ENCODE measurements at places on chromosomes 2 and 18.

GRCh38 chr2:25098056-25098455 is 56.2 kb downstream of the EFR3B start:
- DNase-seq = no peak

- no peak for DNase-seq
Observed at GRCh38 chr2:217521820-217522219, 481.0 kb downstream of the TNS1 start.

- peak; percentile 79 for DNase-seq
Observed at GRCh38 chr2:15560988-15561573, at the start of gene NBAS. TSS of gene NBAS (minus strand) at chr2:15561334. CDS start at chr2:15561304, 30 bp downstream.

GRCh38 chr2:158726911-158727592 is 68.1 kb upstream of the DAPL1 start:
- peak; percentile 23 for DNase-seq

- no peak for DNase-seq
Observed at GRCh38 chr2:154392256-154392655, 306.2 kb upstream of the KCNJ3 start.

DNA sequence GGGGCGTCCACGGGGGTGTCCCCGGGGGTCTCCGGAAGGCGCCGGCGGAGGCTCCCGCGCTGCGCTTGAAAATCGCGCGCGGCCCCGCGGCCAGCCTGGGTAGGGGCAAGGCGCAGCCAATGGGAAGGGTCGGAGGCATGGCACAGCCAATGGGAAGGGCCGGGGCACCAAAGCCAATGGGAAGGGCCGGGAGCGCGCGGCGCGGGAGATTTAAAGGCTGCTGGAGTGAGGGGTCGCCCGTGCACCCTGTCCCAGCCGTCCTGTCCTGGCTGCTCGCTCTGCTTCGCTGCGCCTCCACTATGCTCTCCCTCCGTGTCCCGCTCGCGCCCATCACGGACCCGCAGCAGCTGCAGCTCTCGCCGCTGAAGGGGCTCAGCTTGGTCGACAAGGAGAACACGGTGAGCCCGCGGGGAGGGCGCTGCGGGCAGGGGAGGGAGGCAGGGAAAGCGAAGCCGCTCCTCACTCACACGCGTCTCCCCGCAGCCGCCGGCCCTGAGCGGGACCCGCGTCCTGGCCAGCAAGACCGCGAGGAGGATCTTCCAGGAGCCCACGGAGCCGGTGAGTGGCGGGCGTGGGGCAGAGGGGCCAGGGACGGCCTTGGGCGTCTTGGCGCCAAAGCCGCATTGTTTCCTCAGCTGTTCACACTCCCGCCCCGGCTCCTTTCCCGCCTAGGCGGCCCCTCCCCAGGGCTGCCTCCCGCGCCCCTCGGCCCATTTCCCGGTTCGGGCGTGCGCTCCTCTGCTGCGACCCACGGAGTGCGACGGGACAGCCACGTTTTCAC is at the start of gene RRM2:
RRM2 (plus strand) TSS at position 240 of the 781 bp plus-strand sequence; CDS start at position 300, 60 bp downstream.
- DNase-seq = peak; percentile 19

DNA sequence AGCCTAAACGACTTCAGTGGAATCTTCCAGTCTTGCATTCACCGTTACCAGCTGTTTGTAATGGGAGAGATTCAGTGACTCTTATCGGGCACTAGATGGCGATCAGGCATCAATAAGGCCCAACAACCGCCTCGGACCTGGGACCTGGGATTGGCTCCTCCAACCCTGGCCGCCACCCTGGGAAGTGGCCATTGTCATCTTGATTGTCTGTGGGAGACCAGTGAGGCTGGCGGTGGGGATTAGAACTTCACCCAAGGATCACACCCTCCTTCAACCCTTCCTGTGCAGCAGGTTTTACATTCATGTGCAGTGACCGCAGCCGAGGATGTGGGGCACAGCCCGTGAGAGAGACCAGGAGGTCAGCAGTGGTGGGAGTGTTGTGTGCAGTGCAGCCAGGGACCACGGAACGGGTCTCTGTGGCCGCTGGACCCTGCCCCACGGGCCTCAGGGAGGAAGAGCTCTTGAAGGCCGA is 85.3 kb downstream of the SPP2 start:
- no peak for DNase-seq

DNA sequence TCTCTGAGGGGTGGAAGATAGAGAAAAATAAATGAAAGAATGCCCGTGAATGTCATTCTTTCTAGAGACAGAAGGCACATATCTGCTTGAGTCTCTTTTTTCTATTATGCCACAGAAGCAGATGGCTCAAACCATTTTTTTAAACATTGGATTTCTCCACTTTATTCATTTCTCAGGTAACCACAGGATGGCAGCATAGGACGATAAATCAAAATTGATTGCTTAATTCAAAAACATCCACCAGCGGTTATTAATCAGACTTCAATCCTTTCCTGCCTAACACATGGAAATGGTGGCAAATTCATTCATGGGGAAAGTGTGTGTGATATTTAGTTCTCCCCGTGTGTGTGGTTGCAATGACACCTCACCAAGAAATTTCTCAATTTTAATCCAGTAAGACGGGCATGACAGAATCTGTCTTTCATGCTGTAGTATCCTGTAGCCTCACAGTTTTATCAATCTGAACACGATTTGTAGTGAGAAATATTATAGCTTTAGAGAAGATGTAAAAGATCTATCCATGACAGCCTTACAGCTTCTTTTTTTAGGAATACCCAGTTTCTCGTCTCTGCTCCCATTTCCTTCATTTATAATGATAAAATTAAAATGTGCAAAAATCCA is 72.2 kb downstream of the DSC3 start:
- DNase-seq = no peak

DNA sequence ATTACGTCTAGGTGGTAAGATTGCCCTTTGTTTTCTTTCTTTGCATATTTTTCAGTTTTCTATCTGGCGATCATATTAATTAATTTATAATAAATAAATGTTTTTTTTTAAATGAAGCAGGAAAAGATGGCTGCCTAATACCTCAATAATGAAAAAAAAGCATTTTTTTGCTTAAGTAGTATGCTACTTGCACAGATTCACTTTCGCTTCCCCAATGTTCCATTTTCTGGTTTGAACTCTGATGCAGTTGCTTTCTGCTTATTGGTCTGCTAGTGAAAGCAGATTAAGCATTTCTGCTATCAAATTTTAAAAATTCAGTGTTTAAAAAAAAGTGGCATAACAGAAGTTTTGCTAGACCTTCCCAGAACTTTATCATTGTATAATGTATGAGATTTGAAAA is 11.9 kb upstream of the TMEM182 start:
- no peak for DNase-seq

GRCh38 chr2:236507393-236508085 is 62.1 kb upstream of the ACKR3 start:
- no peak for DNase-seq

DNA sequence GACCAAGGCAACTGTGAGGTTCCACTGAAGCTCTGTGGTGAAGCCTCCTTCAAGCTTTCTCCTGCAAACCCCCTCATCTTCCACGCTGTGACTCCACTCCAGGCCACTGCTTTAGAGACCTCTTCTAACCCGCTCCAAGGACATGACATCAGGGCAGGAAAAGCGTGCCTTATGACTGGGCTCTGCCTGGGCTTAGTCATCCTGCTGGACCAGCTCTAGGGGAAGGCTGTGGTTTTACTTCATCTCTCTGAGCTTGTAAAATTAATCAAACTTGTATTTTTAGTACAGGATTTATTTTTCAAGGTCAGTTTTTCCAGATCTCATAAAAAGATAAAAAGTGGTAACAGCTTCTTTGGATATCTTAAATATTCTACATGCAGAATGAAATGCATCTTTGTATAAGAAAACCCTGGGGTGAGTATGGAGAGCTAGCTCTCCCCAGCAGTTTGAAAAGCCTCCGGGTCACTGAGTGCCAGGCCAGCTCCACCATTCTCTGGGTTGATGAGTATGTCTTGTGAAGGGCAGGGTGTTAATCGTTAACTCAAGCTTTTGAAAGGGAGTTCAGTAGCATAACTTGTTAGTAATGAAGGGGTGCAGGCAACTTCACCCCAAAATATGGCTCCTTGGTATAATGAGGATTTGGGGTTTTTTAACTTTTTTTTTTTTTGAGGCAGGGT is 33.1 kb upstream of the YPEL5 start:
- DNase-seq = no peak

DNA sequence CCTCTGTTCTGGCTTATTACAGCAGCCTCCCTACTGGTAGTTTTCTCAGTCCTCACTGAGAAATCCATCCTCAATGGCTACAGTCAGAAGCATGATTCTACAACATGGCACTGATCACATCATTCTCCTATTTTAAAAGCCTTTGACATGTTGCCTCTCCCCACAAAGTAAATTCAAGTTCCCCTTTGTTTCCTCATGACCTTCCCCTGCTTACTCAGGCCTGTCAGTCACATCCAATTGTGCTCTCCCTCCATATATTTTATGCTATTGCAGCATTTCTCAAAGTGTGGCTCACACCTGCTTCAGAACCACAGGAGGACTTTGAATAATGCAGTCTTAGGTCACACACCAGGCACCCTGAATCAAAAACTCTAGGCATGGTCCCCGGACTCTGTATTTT is 124.6 kb downstream of the SPOPL start:
- DNase-seq = no peak

DNA sequence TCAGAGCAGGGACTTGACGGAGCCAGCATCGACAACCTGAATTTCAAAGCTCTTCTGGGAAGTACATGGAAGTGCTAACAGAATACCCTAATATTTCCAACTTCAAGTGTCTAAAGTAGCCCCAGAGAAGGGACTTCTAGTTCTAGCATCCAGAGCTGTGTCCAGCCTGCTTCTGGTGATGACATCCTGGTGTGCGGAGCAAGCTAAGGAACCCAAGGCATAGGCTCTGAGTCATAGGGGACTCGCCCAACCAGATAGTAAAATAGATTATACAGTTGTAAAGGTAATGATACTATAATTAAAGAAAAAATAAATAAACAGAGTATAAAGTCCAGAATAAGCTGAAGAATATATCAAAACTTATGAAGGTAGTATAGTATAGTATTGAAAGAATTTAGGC is 108.1 kb upstream of the SERPINE2 start:
- DNase-seq = no peak

DNA sequence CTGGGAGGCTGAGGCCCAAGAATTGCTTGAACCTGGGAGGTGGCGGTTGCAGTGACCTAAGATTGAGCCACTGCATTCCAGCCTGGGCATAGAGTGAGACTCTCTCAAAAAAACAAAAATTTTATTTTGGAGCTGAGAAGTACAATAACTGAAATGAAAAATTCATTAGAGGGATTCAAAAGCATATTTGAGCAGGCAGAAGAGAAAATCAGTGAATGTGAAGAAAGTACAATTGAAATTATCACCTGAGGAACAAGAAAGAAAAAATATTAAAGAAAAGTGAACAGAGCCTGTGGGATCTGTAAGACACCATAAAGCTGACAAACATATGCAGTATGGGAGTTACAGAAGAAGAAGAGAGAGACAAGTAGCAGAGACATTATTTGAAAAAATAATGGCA is 137.1 kb downstream of the RAB3GAP1 start:
- DNase-seq = no peak

DNA sequence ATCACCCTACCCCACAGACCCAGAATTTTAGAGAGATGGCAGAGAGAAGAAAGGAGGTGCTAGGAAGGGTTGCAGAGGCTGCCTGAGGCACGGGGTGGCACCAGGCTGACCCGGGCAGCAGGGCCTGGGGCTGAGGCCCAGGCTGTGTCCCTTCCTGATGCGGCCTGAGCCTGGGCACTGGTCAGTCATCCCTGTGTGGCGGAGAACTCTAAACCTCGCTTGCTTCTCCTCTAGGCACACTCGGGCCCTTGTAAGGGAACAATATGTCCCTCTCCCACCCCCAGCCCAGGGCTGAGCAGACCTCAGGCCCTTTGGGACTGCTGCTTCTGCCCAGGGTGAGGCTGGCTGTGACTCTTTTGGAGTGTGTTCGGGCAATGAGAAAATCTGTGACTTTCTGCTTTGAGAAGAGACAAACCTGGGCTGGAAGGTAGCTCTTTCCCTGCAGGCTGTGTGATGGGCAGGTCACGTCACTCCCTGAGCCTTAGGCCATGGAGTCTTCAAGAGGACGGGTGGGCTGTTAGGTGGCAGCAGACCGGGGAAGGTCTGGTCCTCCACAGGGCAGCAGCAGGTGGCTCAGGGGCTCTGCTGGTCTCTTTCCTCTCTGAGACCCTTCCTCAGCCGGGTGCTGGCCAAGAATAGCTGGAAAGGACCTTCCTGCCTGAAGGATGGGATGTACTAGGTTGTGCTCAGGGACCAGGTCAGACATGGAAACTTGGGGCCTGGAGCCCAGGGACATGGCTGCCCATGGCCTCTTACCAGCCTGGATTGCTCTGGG is 96.8 kb downstream of the GLI2 start:
- DNase-seq = no peak

- DNase-seq = no peak
Observed at GRCh38 chr2:16129716-16130540, 189.6 kb downstream of the MYCN start.

GRCh38 chr2:209424199-209424701 is 403 bp downstream of the MAP2 start:
- no peak for DNase-seq

DNA sequence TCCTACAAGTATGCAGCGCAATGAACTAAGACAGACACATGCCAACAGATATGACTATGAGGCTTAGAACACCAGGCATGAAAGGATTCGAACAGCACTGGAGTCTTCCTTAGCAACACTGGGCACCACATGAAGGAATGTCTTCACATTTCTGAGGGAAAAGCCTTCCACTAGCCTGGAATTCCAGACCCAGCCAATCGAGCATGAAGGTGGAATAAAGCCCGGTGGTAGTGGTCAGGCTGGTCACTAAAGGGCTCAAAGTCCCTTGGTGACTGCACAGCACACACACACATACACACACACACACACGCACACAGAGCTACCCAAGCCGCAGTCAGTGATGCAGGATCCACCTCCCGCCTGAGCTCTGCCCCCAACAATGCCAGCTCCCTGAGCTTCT is 19.7 kb upstream of the SFXN5 start:
- no peak for DNase-seq

DNA sequence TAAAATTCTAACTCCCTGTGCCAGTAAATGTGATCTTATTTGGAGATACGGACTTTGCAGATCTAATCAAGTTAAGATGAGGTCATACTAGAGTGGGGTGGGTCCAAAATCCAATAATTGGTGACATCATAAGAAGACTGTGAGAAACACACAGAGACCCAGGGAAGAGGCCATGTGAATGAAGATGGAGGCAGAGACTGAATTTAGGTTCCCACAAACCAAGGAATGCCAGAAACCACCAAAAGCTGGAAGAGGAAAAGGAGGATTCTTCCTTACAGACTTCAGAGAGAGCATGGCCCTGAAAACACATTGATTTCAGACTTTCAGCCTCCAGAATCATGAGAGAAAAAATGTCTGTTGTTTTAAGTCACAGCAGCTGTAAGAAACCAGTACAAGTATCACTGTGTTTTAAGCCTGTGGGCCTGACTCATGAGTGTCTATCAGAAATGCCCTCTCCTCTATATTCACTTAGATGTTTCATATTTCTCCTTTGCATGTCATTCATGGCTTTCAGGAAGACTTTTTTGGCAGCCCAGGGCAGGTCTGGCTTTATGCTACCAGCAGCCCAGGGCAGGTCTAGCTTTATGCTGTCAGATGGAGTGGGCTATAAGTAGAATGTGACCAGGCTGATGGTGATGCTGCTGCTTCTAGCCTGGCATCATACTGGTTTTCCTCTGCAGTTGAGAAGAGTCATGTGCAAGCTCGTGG is 100.0 kb downstream of the SPOPL start:
- DNase-seq = no peak

All from C1 segment of cervical spinal cord (tissue), 14 donors.